ENCODE measurements at places on chromosomes 7 and 10.
A peak's percentile ranks its signal among the peaks of the same experiment; 100 is the strongest.

- peak; percentile 40 for DNase-seq
These were observed 396.5 kb upstream of the NPVF start for GRCh38 chr7:25624833-25625232.

- DNase-seq, result no peak
These were observed 161.9 kb downstream of the CELF2 start for GRCh38 chr10:11179516-11180105.

GRCh38 chr7:21782996-21783395 is 162.7 kb downstream of the CDCA7L start:
- DNase-seq, result no peak

DNA sequence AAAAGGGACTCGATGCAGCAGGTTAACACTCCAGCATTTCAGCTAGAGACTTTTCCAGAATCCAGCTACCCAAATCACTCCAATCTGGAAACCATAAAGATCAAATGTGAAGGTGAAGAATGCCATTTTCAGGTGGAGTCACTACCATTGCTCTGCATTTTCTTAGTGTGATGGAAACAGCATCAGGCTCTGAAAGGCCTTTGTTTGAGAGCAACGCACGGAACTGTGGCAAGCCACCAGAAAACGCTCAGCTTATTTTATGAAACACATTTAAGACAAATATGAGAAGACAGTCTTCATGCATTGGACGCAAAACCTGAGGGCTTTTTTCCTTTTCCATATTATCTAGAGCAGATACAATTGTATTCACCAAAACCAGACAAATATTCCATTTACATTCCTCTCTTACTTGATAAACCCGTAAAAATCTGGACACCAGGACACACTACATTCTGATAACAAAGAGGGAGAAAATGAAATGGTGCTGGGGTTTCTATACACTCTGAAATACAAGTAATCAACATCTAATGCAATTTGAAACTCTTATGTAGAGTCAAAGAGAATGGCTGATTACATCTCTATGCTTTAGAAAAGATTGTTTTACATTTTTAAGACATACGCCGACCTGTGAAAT is 99.1 kb downstream of the NRP1 start:
- DNase-seq, result no peak

GRCh38 chr10:7501157-7501556 is 90.3 kb upstream of the SFMBT2 start:
- DNase-seq, result no peak

- no peak for DNase-seq
These were observed 107.6 kb upstream of the ZNF92 start for GRCh38 chr7:65265933-65266519.

GRCh38 chr7:108421720-108422331 is 34.4 kb downstream of the NRCAM start:
- DNase-seq, result no peak
